ENCODE measurements at places on chromosomes 2 and 18. TPM values are rescaled to one million over a fixed set of nuclear protein-coding genes. Genes with fewer than 3 reads are reported as not detected.

CEBPZOS gene
- 23.5 TPM for total RNA-seq

CCL20 gene
- not detected for total RNA-seq

GPR55 gene
- not detected for total RNA-seq

FN1 gene
- 262 TPM for total RNA-seq

CCDC148 gene
- total RNA-seq, result 13.5 TPM

CKAP2L gene
- 7.0 TPM for total RNA-seq

Measured in cerebellum (tissue), 4 donors.